ENCODE measurements at places on chromosomes 1 and 21.
A peak's percentile ranks its signal among the peaks of the same experiment; 100 is the strongest.

DNA sequence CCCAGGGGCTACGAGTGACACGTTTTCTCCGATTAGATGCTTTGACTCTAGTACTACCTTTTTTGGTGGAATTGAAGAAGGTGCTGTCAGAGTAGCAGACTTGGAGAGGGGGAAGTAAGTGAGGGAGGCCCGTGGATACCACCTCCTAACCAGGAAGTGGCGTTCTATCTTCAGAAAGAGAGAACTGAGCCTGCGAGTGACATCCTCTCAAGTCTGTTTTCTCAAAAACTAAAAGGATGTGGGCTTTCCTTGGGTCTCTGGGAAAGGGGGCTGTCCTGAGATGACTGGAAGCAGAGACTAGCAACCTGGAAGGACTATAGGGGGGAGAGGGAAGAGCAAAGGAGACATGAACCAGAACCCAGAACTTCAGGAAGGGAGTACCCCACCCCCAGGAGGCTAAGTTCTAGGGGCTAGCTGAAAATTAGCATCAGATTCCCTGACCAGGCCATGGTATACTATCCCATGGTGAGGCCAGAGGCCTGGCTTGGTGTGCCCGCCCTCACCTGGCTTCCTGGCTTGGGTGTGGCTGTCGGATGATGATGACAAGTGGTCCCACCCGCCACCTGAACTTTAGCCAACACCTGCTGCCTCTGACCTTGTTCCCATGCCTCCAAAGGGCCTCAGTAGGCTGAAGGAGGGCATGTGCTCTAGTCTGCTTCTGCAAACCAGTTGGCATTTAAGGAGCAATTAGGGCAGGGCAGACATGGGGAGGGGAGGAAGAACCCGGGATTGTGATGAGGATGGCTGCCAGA lies 49.1 kb downstream of the ATP2B4 start:
- no peak for DNase-seq

GRCh38 chr1:62539028-62539447 lies 58.3 kb upstream of the ANGPTL3 start:
- no peak for DNase-seq

DNA sequence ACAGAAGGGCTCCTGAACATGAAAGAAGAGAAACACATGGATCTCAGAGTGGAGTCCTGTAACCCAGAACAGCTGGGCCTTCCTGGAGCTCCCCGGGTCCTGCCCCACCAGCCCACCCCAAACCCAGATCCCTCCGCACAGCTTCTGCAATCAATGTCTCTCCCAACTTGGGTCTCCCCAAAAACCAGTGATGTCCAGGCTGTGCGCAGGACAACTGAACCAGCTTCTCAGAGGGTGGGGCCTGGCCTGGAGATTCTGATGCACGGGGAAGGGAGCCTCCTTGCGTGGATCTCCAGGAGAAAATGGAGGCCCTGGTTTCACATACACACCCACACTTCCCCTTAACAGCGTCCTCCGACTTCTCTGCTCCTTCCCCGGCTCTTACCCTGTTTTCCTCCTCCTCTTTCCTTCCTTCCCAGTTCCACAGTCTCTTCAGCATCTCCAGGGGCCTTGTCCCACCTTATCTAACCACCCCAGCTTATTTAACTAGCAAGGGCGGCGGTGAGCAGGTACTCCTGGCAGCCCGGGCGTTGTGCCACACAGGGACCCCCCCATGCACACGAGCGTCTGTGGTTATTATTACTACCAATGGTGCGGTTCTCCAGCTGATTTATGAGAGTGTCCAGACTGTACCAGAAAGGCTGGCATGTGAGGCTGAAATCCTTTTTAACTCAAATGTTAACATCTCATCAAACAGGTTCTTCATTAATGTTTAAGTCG lies 11.2 kb upstream of the MX2 start:
- DNase-seq: no peak

- DNase-seq: peak; percentile 72
These were observed 2.5 kb upstream of the APOBEC4 start for GRCh38 chr1:183655562-183656075.

DNA sequence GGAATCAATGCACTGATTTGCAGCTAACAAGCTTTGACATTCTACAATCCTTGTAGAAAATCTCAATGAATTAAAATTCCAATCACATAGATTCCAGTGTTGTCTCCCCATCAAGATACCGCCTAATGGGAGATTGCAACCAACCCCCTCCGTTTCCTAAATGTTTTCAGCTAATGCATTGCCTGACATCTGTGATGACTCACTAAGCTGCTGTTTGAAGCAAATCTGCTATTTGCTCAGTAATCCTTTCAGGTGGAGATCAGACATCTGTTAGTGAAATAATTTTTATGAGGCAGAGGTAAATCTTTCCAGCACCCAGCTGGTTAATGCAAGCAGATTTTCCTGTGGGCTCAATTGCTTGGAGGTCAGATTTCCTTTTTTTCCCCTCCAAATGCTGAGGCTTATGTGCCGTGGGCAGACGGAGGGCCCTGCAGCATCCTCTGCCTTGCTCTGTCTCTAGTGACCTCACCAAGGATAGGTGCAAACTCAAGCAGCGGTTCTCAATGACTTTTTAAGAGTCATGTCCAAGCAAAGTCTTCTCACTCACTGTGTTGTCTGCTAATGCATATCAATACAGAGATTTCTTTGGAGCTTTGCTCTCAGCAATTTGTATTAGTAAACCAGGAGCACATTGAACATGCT lies 91.1 kb upstream of the RAB3GAP2 start:
- DNase-seq: no peak

DNA sequence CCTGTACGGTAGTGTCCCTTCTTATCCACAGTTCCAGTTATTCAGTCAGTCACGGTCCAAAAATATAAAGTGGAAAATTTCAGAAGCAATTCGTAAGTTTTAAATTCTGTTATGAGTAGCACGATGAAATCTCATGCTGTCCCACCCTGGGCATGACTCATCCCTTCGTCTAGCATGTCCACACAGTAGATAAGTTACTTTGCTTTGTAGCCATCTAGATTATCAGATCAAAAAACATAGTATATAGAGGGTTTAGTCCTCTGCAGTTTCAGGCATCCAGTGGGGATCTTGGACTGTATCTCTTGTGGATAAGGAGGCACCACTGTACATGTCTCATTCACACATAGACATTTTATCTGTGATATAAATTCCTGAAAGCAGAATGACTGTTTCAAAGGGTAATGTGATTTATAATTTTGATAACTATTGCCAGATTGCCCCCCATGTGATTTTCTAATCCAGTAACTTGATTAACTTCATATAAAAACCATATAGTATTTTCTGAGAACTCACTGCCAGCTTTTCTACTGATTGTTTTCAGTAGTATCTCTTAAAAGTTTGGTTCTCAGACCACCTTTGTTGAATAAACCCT lies 143.3 kb downstream of the DYRK1A start:
- DNase-seq: no peak

GRCh38 chr1:147252540-147252939 lies 10.1 kb downstream of the CHD1L start:
- no peak for DNase-seq

- no peak for DNase-seq
These were observed 74.0 kb upstream of the HSD17B7 start for GRCh38 chr1:162716552-162716951.

GRCh38 chr1:24702511-24703293 lies 42.5 kb upstream of the CLIC4 start:
- DNase-seq: no peak

DNA sequence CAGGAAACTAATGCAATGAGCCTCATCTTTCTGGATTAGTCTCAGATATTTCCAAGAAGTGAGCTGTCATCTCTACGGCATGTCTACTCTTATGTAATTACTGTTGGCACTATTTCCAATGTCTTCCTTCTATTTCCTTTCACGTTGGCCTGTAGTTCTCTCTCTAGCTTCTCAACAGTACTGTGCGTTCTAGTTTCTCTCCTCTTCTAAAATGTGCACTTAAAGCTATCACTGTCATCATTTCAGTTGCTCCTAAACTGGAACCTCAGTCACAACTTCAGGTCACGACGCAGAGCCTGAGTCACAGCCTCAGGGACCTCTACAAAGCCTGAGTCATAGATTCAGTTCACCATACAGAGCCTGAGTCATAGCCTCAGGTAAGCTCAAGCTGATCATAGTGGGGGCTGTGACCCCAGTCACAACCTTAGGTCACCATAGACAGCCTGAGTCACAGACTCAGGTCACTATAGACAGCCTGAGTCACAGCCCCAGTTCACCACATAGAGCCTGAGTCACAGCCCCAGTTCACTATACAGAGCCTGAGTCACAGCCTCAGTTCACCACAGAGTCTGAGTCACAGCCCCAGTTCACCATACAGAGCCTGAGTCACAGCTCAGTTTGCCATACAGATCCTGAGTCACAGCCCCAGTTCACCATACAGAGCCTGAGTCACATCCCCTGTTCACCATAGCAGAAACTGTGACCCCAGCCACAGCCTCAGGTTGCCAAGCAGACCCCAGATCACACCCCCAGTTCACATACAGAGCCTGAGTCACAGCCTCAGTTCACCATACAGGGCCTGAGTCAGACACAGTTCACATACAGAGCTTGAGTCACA lies 13.0 kb downstream of the WNT9A start:
- DNase-seq: peak; percentile 21

DNA sequence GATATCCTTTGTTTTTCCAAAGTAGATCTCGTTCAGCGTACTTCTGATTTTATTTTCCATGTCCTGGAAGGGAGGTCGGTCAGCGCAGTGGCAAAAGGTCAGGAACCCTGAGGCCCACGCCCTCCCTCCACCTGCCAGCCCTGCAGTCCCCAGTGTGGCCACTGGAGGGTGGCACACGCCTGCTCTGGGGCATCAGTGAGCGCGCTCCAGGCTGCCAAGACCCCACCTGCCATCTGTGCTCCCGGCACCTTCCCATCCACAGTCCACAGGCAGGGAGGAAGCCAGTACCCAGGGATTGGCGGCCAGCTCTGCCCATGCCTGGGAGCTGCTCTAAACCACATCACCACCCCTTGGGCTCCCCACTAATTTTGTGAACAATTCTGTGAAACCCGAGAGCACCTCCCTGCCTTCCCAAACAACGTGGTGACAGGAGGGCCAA lies 32.3 kb downstream of the SLC66A1 start:
- peak; percentile 40 for DNase-seq

DNA sequence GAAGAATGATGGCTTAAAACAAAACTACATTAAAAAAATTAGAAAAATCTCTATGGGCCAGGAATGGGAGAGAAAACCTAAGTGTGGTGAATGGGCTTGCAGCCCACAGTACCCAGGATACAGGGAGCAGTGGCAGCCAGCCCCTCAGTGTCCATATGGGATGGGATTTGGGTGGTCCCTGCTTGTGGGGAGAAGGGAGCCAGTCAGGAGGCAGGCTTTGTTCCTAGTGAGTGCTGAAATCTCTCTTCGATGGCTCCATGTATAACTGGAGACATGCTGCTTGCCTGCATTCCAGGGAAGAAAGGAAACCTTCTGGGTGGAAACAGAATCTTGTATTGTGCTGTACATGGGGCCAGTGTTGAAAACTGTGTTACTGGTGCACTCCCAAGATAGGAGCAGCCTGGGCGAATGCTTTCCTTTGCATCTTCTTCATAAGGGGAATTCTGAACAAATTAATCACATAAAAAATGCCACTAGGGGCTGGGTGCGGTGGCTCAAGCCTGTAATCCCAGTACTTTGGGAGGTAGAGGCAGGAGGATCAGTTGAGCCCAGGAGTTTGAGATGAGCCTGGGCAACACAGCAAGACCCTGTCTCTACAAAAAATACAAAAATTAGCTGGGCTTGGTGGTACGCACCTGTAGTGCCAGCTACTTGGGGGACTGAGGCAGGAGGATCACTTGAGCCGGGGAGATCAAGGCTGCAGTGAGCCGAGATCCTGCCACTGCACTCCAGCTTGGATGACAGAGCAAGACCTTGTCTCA lies 36.0 kb downstream of the PTPRU start:
- DNase-seq: no peak

DNA sequence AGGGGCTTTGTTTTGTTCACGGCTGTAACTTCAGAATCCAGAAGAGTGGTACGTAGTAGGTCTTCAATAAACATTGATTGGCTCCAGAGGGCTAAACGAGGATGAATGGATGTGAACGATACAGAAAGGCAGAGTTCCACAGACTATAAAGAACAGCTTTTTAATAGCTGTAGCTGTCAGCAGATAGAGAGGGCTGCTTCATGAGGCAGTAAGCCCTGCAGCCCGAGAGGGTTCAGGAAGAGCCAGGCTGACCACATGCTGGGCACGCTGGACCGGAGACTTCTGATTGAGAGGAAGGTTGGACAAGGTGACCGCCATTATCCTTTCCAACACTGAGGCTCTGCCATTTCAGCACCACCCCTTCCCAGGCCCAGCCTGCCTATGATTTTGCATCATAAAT lies 45.3 kb downstream of the KIRREL1 start:
- DNase-seq: no peak

DNA sequence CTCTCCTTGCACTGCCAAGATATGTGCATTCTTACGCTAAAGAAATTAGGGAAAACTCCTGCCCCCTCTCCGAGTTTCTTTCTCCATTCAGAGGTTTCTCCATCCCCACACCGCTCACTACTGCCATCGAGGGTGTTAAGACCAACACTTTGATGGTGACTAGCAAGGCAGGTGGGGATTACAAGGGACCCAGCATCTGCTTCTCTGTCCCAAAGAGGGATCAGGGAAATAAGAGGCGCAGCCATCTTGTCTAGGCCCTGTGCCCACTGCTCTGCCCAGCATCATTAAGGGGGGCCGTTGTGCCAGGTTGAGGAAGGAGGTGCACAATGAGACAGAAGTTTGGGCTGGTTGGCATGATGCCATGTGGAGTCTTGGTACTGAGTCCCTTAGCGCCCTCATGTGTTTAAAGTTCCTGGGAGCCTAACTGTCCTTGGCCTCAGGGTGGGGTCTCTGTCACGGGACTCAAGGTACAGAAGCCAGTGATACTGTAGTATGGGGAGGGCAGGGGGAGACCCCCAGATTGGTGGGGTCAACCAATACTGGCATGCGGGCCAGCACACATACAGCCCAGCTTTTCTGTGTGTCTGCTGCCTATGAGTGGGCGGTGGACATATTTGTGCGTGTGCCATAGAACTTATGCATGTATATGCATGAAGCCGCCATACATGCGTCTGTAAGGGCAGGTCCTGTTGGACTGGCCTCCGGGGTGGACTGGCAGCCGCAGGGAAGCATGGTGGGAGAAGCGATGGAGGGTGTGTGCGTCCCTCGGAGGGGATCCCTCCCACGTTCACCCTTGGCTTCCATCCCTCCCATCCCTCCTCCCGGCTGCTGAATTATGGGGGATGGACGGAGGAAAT lies 5.5 kb downstream of the EFNA3 start:
- DNase-seq: peak; percentile 24

DNA sequence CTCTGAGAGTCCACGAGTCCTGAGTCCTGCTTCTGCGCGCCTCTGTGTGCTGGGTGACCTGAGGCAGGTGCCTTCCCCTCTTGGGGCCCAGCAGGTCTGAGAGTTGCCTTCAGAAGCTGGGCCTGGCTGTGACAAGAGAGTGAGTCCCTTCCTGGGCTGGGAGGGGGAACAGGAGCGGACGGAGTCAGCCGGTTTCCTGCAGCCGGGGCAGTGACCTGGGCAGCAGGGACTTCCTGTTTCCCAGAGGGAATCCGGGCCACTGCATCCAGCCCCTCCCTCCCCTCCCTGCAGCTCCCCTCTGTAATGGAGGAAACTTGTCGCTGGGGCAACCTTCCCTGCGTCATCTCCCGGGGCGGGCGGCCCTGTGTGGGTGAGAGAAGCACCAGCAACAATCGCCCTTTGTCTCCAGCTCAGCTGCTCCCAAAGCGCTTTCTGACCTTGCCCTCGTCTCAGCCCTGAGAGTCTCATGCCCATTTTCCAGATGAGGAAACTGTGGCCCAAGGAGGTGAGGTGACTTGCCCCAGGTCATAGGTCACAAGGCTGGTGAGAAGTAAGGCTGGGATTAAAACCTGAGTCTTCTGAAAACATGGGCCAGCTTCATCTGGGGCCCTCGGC lies 61.1 kb downstream of the SDC3 start:
- DNase-seq: no peak

- peak; percentile 90 for DNase-seq
These were observed 61.5 kb downstream of the TOR3A start for GRCh38 chr1:179143322-179143721.

GRCh38 chr1:18651713-18652112 lies 21.1 kb downstream of the PAX7 start:
- no peak for DNase-seq

Data from fibroblast of gingiva (primary cell).